ENCODE measurements at places on chromosomes 3 and 15. TPM values are rescaled to one million over a fixed set of nuclear protein-coding genes. Genes with fewer than 3 reads are reported as not detected.

Gene SOX2
- total RNA-seq = not detected

Gene DPPA2
- not detected for total RNA-seq

Gene FGF7
- total RNA-seq = not detected

Gene SYNPR
- not detected for total RNA-seq

- DNase-seq = no peak
These were observed 878.5 kb downstream of the PLOD2 start for GRCh38 chr3:145282505-145282904.

DNA sequence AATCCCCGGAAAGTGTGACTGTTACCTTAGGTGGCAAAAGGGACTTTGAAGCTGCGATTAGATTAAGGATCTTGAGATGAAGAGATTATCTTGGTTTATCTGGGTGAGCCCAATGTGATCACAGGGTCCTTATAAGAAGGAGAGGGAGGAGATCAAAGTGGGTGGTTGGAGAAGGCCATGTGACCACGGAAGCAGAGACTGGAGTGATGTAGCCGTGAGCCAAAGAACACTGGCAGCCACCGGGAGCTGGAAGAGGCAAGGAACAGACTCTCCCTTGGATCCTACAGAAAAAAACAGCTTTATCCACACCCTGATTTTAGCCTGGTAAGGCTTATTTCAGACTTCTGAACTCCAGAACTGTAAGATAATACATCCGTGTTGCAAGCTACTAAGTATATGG, 29.9 kb downstream of the CRABP1 start:
- DNase-seq = no peak

DNA sequence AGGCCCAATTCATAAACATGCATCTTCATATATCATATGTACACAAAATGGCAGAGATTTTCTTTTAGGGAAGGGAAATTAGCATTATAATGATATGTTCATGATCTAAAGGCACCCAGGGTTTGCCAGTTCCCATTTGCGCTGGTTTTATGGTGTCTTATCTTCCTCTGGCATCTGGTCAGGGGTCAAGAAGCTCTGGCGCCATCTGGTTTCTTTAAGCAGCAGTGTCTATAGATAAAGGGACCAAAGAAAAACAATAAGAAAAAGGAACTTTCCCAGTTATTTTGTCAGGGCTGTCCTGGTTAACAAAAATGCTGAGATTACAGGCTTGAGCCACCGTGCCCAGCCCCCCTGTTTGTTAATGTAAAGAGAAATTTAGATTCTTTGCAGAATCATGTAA, 3.3 kb upstream of the DCP1A start:
- DNase-seq = no peak

Data from natural killer cell (primary cell).